ENCODE measurements at places on chromosomes 16 and 17.

- DNase-seq = no peak
These were observed 92.3 kb downstream of the WNT3 start for GRCh38 chr17:46726206-46726605.

GRCh38 chr17:7951143-7951792, 19.3 kb downstream of the CNTROB start:
- no peak for DNase-seq

GRCh38 chr16:85389679-85390470, 223.2 kb upstream of the GSE1 start:
- no peak for DNase-seq

GRCh38 chr17:63314761-63315160, 131.3 kb downstream of the CYB561 start:
- no peak for DNase-seq

GRCh38 chr16:21685034-21685455, 21.3 kb downstream of the OTOA start:
- no peak for DNase-seq
